ENCODE measurements at places on chromosomes 7 and 10.

- no peak for DNase-seq
These were observed 147.4 kb downstream of the PDE1C start for GRCh38 chr7:31922848-31923247.

GRCh38 chr10:114647545-114648138 is 10.4 kb downstream of the ABLIM1 start:
- no peak for DNase-seq

GRCh38 chr7:116571552-116571951 is 46.7 kb downstream of the CAV1 start:
- no peak for DNase-seq

- DNase-seq, result peak; percentile 12
These were observed 105.0 kb downstream of the PHTF2 start for GRCh38 chr7:77903597-77903996.

DNA sequence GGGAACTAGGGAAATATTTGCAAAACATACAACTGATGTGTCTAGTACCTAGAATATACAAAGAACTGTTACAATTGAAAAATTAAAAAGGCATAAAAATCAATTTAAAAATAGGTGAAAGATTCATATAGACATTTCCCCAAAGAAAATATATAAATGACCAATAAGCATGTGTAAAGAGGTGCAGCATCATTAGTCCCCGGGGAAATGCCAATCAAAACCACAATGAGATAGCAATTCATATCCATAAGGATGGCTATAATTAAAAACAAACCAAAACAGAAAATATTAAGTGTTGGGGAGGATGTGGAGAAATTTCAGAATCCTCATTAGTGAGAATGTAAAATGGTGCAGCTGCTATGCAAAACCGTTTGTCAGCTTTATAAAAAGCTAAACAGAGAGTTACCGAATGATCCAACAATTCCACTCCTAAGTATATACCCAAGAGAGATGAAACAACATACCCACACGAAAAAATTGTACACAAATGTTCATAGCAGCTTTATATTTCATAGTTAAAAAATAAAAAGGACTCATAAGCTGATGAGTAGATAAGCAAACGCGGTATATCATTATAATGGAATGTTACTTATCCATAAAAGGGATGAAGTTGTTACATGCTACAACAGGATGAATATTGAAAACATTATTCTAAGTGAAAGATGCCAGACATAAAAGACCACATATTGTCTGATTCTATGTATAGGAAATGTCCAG is 210.1 kb upstream of the INHBA start:
- DNase-seq, result no peak

DNA sequence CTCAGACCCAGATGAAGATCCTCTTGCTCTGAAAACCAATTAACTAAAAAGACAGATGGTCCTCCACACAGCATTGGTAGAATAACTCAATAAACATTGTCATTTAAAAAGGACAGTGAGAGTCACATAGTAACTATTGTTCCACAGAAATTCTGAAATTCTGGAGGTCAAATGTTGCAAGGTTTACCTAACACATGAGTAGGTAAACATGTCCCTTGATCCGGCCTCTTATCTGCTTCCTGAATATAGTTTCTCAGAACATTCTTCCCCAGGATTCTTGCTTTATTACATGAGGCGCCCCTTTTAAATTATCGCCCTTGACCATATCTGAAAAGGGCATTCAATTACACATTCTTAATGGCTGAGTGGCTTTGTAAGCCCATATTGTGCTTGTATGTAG is 270.7 kb downstream of the SEMA3D start:
- no peak for DNase-seq

DNA sequence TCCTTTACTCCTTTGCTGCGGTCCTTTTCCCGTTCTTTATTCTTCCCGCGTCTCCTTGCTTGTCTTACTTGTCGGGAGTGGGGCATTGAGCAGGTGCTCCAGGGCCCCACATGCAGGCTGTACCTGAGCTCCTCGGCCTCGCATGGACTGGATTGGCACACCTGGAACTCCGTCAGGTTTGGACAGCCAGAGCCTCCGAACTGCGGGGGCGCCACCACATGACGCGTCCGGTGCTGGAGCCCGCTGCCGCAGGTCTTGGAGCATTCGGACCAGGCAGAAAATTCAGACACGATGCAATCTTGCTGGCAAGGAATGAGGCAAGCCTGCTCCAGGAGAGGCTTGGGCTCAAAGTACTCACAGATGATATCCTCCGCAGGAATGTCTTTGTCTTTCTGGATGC is 195.7 kb downstream of the THSD7A start:
- DNase-seq, result no peak
